ENCODE measurements at places on chromosomes 11 and 22.

DNA sequence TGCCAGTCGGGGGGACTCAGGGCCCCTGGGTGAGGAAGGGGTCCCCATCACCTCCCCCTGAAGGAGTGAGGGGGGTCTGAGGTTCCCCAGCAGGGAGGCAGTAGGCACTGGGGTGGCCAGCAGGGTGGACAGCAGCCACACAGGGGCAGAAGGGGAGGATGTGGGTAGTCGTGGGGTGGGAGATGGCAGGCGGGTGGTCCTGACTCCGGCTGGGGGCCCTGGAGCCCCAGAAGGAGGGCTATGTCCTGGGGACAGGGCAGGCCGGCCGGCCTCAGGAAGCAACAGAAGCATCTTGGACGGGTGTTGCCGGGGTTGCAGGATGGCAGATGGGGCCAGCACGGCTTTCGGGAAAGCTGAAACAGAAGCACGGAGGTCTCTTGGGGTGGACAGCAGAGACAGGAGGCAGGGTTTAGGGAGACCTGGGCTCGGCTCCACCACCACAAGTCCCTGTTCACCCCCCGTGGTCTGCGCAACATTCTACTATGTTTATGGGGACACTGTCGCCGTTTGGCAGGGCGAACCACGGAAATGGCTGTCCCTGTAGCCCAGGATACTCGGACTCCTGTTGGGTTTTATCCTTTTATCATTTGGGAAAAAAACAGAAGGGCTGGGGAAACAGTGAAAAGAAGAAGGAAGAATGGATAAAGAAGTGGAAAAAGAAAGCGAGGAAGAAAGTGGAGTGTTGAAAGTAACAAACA is 14.1 kb downstream of the VWCE start:
- no peak for DNase-seq

DNA sequence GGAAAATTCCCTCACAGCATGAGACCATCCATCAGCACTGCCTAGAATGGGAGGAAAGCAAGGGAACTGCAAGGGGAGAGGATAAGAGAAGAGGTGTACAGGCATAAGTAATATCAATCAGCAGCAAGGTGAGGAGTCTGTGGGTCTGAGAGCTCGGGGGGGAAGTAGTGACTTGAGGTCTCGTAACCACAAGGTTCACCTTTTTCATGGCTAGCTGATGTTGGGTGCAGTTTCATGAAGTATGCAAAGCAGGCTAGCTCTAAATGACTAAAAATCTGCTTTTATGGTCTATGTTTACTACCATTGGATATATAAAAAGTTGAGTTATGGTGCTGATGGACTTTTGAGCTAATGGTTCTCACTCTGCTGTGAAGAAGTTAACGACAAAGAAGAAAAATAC is 35.8 kb downstream of the OR4C6 start:
- no peak for DNase-seq

DNA sequence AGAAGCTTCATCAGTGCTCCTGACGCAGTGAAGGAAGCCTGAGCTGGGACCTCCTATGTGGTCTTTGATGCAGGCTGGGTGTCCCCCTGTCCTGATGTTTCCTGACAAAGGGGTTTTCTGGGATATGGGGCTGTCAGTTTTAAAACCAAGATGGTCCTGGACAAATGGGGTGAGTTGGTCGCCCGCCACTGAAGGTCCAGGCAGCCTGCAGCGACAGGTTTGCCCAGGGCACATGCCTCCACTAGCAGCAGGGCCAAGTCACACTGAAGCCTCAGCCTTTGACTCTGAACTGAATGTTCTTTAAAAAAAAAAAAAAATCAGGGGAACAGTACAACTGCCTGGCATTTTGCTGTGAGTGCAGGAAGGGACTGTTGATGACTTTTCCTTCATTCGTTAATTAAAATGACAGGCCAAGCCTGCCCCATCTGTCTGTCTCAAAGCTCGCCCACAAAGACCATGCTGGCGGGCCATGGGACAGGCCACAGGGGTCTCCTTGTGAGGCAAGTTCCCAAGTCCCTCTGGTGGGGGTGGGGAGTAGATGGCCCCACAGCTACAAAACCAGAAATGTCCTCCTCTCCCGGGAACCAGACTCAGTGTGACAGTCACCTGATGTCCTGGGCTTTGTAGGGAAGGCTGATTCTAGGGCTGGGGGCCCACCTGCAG is 274.8 kb downstream of the CTTN start:
- no peak for DNase-seq

DNA sequence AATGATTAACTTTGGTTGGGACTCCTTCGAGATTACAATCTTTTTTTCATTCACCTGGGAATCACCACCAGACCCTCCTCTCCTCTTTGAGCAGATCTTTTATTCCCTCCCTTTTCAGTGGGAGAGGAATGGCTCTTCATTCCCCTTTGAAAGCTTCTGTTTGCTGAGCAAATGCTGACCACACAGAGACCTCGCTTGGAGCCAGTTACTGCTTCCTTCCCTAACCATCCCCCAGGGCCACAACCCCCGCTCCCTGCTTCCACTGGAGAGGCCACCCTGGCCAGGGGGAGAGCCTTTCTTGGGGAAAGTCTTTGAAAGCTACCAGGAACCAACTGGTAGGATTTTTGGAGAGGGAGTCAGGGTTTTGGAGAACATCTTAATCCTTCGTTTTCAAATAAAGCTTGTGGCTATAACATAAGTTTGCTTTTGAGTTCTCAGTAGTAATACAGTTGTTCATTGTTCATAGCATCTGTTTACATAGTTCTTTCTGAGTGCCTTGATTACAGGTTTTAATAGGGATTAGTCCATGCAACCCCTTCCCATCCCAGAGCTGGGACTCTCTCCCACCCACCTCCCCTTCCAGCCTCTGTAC is 138.4 kb downstream of the DBX1 start:
- DNase-seq, result no peak

- DNase-seq, result no peak
Measured at GRCh38 chr11:64232967-64233315, 1.4 kb upstream of the VEGFB start.

DNA sequence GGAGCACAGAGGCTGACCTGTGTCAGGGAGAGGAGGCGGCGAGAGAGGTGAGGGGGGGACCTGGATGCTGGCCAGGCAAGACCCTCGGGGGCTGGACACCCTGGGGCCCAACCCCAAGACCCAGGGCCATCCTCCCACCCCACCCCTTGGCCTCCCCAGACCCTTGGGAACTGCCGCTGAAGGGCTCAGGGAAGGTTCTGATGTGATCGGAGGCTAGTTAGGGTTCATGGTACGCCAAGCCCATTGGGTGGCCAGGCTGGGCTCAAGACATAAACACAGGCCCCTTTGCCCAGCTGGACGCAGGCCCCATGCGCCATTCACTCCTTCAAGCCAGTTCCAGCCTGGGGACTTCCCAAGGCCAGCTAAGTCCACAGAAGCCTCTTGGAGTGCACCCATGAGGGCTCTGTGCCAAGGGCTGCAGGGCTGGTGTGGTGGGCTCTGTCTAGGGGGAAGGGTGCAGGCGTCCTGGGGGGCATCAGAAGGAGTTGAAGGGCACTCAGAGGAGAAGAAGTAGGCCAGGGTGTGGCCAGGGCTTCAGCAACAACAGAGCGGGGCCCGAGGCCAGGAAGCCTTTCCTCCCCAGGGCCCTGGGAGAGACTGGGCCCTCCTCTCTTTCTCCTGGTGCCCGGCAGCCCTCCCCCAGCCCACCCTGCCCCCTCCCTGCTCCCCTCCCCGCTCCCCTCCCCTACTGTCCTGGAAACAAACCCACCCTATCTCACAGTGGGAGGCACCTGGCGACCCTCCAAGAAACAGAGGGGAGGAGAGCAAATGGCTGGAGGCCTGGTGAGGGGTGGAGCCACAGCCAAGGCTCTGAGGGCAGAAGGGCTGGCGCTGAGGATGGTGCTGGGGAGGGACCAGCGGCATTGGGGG is 12.9 kb downstream of the TSPAN32 start:
- DNase-seq, result no peak

DNA sequence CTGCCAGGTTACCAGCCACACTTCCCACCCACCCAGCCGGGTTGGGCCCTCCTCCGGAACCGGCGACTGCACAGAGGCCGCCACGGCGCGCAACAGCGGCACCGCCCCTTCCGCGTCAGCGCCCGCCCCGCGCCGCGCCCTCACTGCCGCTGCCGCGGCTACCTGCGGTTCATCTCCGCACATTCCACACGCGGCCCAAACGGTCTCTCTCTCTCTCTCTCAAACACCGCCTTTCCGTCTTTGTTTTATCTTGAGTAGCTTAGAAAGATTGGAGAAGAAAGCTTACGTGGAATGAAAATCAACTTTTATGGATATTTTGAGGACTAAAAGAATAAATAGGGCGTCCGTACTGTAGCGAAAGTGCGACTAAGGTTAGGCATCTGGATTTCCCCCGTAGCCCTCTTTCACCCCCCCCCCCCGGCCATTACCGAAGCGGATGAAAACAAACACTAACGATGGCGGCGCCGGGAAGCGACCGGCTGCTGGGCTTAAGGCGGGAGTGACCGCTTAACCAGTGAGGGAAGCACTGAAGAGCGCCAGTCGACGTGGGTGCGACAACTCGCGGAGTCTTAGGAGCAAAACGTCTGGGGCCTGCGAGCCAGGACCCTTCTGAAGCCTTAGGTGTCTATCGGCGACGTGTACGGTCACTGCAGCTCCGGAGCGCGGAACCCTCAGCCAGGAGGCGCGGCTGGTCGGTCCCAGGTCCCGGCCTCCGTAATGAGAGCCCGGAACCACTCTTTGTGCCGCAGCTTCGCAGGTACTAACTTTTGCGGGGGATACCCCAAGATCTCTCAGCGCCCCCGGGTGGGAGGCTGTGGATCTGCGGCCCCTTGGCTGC is at the start of the genes ATG13 and HARBI1:
TSS of gene ATG13 (plus strand) at position 420 of the 838 bp plus-strand sequence. CDS start 26,739 bp downstream, outside the sequence.
TSS of gene HARBI1 (minus strand) at position 94 of the 838 bp plus-strand sequence. CDS start 990 bp downstream, outside the sequence.
- peak; percentile 79 for DNase-seq

- DNase-seq, result no peak
Measured at GRCh38 chr22:39662686-39663052, 92.1 kb downstream of the CACNA1I start.

Data from SHP77 treated with DMSO at 0.1 percent for 48 hours (cell line).